Stimulated activated CD4-positive, alpha-beta T cell treated with anti-CD3 and anti-CD28 coated beads, Interleukin-1b, Interleukin-23, amount 100 ng/mL, for 4 hours (primary cell): ENCODE measurements at places on chromosomes 7 and 10.
A peak's percentile ranks its signal among the peaks of the same experiment; 100 is the strongest.

DNA sequence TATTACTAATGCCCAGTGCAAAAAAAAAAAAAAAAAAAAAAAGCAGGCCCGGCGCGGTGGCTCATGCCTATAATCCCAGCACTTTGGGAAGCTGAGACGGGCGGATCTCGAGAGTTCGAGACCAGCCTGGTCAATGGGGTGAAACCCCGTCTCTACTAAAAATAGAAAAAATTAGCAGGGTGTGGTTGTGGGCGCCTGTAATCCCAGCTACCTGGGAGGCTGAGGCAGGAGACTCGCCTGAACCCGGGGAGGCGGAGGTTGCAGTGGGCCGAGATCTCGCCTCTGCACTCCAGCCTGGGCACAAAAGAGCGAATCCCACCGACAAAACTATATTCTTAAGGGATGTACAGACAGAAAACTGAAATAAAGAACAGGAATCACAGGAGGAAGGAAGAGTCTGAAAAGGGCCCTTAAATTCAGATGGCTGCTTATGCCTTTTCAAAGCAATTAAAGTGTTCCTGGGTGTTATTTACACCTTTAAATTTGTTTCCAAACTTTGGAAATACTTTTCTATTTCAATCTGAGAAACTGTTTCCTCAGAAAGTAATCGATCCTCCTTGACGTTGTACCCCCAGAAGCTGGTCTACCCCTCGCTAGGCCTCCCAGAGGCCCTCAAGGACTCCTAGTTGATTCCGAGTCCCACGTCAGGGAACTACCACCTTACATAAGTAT lies 2.0 kb upstream of the KMT2E start:
- peak; percentile 23 for DNase-seq

- DNase-seq = no peak
These were observed 30.3 kb upstream of the SUN1 start for GRCh38 chr7:801940-802381.

DNA sequence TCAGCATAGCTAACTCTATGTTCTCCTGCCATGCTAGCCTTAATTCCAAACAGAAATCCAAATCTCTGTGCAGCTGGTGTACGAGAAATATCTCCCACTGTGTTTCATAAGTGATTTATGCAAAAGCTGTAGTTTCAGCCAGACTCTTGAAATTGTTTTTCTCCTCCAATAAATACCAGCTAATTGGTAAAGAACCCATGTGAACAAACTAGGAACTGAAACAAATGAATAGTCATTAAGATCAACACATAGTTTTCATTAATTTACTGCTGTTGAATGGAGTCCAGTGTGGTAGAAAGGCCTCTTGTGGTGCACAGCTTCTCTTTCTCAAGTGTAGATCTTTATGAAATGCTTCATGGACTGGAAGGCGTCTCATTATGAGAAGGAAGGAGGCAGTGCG lies 18.4 kb downstream of the PPP1R17 start:
- DNase-seq = no peak

DNA sequence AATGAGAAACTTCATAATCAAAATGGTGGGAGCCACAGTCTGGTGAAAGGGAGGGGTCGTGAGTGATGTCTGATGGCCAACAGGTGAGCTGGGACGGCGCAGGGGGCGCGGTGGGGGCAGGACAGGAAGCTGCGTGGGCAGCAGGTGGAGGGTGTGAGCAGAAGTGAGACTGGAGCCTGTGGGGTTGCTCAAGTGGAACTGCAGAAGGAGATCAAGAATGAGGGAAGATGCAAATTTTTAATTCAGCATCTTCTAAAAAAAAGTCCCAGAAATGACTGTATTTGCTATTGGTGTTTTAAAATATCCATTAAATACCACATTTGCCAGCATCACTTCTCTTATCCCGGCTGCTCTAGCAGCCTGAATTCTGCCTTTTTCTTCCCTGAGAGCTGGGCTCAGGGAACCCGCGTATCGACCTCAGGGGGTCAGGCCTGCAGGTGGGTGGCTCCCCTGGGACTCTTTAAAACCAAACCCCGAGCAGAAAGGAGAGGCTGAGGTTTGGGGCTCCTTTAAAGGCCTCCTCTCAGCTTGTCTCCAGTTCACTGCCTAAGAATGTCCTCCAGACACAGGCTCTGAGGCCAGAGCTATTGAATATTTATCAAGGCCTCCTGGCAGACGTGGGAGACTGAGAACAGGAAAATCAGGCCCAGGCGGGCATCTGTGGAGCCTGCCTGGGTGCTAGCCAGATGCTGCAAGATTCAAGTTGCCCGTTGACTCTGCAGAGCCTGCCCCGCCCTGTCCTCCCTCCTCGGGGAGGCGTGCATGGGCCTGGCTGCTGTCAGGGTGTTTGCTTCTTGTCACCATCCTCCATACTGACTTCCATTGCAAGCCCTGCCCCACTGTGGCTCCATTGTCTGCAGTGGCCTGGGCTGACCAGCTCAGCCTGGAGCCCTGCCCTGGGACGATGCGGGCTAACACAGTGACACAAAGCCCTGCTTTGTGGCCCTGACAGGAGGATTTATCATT lies 53.9 kb downstream of the SYPL1 start:
- no peak for DNase-seq

DNA sequence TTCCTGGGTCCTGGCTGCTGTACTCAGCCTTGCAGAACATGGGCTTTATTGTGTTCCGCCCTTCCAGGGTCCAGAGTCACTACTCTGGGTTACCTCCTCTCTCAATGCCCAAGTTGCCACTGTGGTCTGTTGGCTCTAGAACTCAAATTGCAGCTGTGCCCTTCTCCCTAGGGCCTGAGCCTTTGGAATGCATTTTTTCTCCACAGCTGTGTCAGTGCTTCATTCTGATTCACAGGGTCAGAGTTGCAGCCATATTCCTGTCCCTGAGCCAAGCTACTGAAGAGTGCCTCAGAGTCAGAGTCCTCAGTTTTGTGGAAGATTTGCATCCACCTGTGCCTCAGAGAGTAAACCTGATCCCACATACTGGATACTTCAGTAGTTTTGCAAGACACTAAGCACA lies 167.5 kb downstream of the ITGB1 start:
- no peak for DNase-seq

DNA sequence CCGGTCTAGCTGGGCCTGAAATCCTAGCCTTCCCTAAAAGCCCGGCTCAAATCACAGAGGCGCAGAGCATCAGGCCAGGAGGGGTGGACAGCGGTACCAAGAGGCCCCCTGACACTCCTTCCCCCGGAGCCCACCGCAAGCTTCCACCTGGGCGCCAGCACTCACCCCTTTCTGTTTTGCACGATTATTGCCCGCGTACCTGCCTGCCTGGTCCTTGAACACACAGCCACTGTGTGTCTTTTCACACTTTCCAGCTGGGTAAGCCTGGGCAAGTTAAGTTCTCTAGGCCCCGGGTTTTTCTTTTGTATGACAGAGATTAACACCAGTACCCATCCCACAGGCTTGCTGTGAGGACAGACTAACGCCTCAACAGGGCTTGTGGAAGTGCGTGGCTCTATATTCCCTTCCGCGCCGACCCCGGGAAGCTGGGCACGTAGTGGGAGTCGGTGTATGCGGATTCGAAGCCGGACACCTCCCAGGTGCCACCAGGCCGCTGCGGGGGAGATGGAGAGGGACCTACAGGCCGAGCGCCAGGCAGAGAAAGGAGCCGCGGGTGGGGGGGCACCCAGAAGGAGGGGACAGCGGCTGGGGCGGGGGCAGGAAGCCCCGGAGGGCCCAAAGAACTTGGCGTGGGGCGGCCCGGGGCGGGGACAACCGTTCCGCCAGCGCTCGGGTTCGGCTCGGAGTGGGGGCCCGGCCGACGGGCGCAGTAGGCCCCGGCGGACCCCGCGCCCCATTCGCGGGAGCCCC lies 792 bp downstream of the ZNF746 start:
- DNase-seq = peak; percentile 38

DNA sequence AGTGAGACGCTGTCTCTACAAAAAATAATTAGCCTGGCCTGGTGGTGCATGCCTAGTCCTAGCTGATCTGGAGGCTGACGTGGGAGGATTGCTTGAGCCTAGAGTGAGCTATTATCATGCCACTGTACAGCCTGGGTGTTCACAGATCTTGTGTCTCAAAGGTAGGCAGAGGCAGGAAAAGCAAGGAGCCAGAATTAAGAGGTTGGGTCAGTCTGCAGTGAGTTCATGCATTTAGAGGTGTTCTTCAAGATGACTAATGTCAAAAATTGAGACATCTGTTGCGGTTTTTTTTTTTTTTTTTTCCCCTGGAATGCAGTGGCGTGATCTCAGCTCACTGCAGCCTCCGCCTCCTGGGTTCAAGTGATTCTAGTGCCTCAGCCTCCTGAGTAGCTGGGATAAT lies 5.4 kb downstream of the PPIA start:
- no peak for DNase-seq

GRCh38 chr7:99392659-99393354 lies 15.6 kb downstream of the PDAP1 start:
- DNase-seq = peak; percentile 70

DNA sequence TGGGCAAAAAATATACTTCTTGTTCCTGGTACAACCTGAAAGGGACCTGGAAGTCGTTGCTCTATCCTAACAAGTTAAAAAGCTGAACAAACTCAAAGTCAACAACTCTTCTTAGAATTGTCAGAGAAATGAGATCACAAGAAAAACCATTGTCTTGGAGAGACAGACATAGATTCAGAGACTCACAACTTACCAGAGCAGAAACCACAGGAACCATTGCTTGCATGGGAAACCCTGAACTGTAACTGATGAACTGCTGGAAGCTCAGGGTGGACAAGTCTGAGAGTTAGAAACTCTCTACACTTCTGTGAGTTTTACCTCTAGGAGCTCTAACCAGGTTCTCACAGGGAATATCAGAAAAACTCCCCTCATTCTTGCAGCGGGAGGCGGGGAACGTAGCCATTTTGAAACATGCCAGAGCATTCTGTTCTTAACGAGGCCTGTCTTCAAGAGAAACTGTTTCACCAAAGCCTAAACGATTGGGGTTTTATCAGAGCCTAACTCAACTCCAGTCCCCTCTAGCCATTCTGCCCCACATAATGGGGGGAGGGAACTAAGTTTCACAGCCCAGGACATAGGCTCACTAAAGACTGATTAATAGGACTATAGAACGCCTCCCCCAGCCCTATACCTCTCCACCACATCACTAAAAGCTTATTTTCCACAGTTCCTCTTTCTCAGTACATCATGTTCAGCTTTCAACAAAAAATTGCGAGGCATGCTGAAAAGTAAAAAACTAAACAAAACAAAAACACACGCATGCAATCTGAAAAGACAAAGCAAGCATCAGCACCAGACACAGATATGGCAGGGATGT lies 12.0 kb upstream of the GSDME start:
- DNase-seq = no peak

DNA sequence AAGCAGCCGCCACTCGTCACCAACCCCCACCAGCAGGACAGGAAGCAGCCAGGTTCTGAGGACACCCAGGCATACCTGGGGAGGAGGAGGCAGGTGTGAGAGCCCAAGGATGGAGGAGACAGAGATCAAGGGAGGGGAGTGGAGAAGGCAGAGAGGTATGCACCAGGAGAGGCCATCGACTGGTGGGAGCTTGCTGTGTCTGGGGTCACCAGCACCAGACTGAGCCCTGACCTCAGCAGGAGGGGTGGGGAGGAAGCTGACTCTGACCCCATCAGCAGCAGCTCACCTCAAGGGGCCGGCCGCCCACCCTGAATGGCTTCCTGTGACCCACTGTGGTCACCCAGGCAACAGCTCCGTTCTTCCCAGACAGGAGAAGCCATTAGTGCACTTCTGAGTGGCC lies 7.8 kb downstream of the VIPR2 start:
- no peak for DNase-seq

DNA sequence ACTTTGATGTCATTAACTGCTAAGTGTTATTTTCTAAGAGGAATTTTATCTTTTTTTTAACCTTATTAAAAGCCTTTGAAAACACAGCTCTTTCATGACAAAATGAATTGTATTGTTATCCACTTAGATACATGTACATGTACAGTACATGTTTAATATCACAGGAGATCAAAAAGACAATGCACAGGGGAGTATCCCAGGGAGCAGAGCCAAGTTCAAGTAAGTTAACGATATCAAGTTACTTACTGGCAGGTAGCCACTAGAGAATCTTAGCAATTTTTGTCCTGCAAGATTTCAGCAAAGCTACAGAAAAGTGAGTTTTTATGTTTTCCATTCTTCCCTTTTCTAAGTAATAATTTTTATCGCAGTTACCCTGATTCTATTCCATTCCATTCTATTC lies 33.9 kb upstream of the ARL4A start:
- no peak for DNase-seq
